ENCODE measurements at places on chromosomes 2 and 18.

GRCh38 chr2:83015900-83016299 lies 1443.2 kb downstream of the SUCLG1 start:
- no peak for DNase-seq

DNA sequence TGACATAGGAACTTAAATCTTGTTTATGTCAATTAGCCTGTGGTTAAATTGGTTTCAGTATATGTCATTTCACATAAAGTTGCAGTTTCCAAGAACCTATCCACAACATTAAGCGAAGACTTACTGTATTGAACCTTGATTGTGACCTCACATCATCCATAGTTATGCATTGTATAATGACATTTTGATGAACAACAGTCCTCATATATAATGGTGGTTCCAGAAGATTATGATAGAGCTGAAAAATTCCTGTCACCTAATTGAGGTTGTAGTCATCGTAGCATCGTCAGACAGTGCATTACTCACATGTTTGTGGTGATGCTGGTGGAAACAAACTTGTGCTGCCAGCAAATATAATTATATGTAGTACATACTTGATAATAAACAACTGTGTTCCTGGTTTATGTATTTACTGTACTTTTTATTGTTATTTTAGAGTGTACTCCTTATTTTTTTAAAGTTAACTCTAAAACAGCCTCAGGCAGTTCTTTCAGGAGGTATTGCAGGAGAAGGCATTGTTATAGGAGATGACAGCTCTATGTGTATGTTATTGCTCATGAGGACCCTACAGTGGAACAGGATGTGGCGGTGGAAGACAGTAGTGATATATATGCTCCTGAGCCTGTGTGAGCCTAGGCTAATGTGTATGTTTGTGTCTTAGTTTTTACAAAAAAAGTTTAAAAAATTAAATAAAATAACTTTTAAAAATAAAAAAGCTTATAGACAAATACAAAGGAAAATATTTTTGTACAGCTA lies 56.6 kb downstream of the UBE2E3 start:
- no peak for DNase-seq

DNA sequence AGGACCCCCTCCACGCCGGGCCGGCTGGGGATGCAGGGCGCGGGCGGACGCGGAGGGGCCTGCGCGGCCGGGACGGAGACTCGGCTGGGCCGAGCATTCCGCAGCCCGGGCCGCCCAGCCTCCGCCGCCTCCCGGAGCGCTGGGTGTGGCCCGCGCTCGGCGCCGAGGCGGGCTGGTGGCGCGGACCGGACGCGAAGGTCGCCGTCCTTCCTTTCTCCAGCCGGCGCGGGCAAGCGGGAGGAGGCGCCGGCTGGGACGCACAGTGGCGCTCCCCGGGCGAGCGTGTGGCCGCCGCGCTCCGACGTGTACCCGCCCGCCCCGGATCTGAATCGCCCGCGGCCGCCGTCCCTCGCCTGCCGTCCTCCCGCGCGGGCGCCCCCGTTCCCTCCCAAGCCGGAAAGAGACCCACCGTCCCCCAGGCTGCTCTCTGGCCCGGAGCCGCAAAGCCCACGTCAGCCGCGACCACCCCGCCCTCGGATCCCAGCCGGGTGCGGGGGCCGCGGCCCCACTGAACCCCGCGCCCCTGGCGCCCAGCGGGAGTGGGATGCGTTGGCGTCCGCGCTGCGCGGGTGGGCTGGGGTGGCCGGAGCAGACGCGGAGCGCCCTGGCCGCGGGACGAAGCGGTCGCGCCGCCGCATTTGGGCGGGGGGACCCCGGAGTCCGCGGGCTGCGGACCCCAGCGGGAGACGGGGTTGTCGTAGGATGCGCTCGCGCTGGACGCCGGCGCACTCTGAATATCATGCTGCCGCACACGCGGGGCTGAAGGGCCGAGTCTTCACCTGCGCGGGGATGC lies 634 bp downstream of the SPATS2L start:
- DNase-seq = peak; percentile 51

GRCh38 chr2:127451981-127452380 lies 33.8 kb downstream of the PROC start:
- no peak for DNase-seq

DNA sequence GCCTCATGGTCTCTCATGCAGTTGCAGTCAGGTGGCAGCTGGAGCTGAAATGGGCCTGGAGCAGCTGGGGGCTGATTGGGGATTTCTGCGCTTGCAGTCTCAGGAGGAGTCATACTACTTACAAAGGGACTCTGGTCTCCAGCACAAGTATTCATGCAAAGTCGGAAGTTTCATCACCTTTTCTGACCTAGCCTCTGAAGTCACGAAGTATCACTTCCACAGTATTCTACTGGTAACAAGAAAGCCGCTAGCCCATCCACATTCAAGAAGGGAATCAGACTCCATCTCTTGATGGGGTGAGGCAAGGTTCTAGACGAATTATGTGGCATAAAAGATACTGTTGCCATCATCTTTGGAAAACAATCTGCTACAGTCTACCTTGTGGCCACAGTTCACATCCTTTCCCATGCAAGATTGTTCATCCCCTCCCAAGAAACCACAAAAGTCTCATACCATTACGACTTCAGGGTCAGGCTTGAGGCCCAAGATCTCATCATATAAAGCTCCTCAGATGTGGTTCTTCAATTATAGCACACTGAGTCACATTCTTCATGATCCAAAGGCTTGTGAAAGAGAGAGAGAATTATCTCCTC lies 95.3 kb downstream of the SMC6 start:
- no peak for DNase-seq

- peak; percentile 24 for DNase-seq
These were observed 40.4 kb upstream of the FAM124B start for GRCh38 chr2:224442071-224442967.

- no peak for DNase-seq
These were observed 356.1 kb upstream of the ZEB2 start for GRCh38 chr2:144876013-144876412.

DNA sequence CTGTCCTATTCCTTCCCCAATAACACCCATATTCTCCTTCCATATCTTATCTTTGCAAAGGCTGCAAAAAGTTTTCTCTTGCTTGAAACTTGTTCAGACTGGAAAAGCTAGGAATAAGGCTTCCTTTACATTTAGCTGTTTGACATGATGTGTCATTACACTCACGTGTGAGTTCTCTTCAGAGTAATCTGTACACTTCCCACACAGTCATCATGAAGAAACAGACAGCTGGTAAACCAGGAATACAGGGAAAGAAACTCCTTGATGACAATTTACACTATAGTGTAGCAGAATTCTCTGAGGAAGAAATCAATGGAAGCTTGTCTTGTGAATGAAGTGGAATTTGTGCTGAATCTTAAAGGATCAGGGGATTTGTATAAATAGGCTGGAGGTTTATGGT lies 628.6 kb upstream of the CDH2 start:
- DNase-seq = no peak

DNA sequence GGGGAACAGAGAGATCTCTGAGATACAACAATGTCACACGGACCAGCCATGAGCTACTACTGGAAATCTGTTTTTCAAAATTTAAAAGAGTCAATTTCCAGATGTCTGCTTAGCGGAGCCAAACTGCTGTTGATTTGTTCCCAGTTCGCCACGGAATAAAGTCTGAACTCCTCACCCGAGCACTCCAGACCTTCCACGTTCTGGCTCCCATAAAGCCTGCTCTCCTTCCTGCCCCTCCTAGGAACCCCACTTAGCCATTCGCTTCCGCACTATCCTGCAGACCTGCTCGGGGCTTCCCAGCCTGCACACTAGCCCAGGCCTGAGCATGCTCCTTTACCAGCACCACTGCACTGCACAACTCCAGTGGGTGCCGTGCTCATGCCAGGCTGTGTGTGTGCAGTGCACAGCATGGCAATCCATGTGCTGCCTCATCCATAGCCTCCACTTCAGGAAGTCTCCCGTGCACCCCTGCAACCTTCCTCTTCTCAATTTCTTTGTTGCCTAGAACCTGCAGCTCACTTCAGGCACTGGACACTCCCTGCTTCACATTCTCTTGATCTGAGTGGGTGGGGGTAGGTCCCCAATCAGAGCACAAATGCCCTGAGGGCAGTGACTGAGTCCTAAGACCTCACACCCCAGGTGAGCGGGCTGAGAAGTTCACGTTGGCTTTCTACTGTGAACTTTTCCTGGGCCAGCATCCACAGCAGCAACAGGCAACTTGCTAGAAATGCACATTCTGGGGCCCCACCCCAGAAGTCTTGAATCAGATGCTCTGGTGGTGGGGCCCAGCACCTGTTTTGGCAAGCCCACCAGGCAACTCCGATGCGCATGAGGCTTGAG lies 53.7 kb downstream of the ZBTB7C start:
- DNase-seq = no peak

- peak; percentile 99 for DNase-seq
These were observed 35.2 kb downstream of the ZNF516 start for GRCh38 chr18:76459687-76460350.

DNA sequence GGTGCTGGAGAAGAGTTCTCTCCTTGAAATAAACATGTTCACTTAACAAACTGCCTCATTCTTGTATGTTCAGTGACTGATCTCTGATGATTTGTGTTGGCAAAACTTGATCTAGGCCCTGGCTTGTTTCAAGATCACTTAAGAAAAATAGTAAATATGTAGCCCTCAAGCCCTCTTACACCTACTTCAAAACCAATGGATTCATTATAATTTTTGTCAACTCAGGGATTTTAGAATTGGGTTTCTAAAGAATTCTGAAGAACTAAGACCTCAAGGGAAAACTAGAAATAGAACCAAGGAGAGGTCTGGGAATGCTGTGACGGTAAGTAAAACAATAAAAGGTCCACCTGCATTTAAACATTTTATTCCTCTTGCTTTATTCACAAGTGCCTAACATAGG lies 1731.6 kb upstream of the CELF4 start:
- DNase-seq = no peak

DNA sequence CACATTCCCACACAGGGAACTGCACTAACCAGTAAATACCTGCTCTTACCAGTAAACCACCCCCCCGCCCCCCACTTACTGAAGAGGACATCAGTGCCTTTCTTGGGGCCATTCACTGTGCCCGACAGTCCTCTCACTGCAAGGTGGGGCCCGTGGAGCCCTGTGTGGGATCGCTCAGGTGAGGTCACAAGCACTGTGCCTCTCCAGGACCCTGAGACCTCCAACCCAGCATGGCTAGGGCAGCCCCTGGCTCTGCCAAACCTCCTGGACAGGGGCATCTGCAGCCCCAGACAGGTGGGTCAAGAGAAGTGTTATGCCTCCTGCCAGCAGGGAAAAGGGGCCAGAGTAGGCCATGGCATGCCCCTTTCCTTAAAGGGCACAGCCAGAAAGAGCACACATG lies 6.7 kb upstream of the NEURL3 start:
- DNase-seq = no peak

- no peak for DNase-seq
These were observed 5.0 kb downstream of the OSBPL6 start for GRCh38 chr2:178199334-178199733.

DNA sequence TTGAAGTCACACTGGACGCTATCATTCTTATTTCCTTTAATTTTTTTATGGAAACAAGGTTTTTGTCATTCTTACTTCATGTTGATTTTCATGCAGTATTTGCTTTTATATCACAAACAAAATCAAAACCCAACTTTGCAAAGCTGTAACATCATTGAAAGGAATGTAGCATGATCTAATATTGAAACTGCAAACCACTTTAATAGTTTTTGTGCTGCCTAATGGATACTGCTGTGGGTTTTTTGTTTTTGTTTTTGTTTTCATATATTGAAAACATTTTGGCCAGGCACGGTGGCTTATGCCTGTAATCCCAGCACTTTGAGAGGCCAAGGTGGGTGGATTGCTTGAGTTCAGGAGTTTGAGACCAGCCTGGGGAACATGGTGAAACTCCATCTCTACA lies 81.6 kb downstream of the MAP2 start:
- no peak for DNase-seq

DNA sequence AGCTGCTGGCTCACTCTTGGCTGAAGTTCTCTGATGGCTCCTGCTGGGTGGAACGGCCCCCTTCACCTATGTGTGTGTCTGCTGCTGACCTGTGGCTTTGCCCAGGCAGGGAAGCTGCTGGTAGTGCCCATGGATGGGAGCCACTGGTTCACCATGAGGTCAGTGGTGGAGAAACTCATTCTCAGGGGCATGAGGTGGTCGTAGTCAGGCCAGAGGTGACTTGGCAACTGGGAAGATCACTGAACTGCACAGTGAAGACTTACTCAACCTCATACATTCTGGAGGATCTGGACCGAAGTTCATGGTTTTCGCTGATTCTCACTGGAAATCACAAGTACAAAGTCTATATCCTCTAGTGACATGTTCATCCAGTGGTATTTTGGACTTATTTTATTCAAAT lies 13.9 kb upstream of the UGT1A8 start:
- DNase-seq = no peak

DNA sequence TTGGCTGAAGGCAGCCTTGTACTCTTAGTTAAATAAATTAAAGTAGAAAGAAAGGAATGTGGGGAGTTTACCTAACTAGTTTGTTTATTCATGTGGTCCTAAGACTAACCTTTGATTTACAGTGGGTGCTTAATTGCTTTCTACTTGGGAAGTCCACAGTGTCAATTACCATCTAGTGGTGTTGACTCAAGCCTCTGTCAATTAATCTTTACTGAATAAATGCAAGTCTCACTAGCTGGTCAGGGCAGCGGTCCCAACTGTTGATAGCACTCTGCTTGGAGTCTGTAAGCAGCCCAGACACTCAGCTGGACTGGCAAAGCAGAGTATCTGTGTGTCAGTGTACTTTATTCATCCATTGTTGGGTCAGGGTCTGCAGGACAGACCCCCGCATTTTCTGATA lies 15.8 kb downstream of the ZNF514 start:
- no peak for DNase-seq

DNA sequence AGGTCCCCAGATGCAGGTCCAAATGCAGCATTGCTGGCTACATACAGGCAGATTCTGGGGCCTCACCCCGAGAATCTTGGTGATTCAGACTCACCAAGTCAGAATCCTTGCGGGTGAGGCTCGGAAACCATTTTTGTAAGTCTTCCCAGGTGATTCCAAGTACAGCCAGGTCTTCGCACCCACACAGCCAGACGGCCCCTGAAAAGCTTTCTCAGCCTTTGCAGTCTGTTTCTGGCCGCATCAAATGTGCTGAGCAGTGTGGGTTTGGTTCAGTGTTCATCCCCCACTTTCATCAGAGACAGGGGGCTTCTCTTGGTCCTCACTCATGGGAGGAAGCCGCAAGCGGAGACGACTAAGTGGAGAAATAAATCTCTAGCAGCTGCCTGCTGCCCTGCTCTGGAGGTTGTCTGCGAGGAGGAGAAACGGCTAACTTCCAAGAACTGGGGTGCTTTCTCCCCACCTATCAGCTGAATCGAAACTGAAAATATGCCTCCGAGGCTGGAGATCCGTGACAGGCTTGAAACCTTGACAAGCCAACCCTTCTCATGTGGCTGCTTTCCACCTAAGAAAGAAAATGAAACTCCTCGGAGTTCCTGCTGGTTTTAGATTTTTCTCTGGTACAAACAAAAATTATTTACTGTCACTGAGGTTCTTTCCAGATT lies 8.9 kb upstream of the TMEM185B start:
- peak; percentile 58 for DNase-seq
